Right hindlimb (tissue), 1 donor: ENCODE measurements at places on chromosomes 11 and 22.

- DNase-seq = no peak
Measured at GRCh38 chr11:119716582-119717498, 12.2 kb downstream of the NECTIN1 start.

DNA sequence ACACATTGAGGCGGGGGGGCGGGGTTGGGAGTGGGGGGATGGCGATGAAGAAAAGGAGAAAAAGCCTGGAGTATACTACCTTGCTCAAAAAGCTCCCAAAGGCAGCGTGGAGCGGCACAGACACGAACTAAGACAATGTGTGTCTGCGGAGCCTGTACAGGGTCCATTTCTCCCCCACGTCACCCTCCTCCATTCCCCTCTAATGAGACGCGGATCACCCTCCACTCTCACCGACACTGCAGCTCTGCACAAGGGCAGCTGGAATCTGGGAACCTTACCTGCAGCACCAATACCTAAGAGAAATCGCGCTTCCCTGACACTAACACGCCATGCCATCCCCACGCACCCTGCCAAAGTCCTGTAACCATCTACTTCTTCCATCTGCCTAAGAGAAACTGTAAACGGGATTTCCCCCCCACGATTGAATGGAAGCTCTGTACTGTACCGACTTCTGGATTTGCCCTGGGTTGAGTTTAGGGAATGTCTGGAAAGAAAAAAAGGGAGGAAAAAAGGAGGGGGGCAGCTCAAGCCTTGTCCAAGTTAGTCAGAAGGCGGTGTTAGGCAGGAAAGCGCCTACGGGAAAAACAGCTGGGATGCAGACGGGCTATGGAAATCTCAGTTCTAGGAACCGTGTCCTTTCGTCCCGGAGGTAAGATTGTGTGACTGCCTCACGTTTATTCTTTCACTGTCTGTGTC is 125.7 kb upstream of the C11orf58 start:
- peak; percentile 66 for DNase-seq

DNA sequence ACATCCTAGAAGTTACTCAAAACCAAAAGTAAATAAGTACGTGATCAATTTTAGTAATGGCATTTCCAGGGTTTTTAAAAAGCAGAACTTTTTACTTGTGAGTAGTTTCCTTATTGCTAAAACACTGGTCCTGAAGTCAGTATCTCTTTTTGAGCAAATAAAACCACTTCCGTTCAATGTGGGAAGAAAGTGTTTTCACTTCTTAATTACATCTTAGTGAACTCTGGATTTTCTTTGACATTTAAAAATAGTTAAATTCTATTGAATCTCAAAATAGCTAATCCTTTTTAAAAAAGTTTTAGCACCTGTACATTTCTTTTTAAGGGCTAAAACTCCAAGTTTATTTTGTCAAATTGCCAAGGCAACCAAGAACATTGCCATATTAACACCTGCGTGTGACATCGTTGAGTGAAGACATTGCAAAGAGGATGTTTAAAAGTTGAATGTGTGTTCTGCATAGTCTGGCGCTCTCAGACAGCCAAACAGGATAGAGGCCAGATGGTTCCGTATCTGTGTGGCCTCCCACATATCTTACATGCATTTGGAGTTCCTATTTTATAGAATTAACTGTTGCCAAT is 17.2 kb upstream of the OR5B21 start:
- DNase-seq = no peak

DNA sequence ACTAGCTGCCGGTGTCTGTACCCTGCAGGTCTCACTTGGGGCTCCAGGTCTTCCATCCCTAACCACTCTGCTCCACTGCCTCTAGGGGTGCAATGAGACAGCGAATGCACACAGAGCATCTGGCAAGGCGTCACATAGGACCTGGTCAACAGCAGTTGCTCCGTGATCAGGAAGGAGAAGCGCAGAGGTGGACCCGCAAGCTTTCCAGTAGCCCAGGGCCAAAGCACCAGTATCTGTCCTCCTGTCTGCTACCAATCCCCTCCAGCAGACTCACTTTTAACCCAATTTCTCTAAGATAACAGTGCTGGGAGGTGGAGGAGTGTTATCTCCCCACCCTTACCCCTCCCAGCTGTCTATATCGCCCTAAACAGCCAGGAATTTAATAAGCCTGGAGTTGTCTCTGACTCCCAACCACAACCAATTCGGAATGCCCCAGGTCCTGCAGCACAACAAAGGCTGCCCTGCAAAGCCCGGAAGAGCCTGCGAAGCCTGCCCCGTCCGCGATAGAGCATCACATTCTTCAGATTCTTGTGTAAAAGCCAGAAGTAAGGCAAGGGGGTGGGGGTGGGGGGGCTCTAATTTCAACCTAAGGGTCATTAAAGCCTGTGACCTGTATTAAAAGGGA is 19.3 kb downstream of the MYH9 start:
- no peak for DNase-seq

GRCh38 chr11:84887055-84887629 is 740.0 kb downstream of the DLG2 start:
- DNase-seq = no peak

GRCh38 chr11:101816613-101817012 is 98.2 kb upstream of the CEP126 start:
- no peak for DNase-seq

DNA sequence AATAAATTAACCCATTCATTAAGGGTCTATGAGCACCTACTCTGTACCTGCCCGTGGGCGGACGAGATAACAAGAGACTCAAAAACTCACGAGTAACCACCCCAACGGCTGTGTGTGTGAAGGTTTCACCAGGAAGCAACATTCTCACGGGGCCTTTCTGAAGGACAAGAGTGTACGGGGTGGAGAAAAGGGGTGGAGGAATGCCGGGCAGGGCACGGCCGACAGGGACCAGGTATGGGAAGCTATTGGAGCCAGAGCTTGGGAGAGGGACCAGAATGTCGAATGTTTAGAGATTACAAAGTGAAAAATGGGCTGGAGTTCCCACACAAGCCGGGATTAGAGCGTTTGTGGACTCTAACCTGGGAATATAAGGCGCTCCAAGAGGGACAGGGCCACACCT is 1.6 kb downstream of the KMT5B start:
- no peak for DNase-seq
